Right atrium auricular region (tissue), 2 donors: ENCODE measurements at places on chromosomes 7 and 10. TPM values are rescaled to one million over a fixed set of nuclear protein-coding genes. Genes with fewer than 3 reads are reported as not detected.

TEX36 gene
- not detected for total RNA-seq

DNA sequence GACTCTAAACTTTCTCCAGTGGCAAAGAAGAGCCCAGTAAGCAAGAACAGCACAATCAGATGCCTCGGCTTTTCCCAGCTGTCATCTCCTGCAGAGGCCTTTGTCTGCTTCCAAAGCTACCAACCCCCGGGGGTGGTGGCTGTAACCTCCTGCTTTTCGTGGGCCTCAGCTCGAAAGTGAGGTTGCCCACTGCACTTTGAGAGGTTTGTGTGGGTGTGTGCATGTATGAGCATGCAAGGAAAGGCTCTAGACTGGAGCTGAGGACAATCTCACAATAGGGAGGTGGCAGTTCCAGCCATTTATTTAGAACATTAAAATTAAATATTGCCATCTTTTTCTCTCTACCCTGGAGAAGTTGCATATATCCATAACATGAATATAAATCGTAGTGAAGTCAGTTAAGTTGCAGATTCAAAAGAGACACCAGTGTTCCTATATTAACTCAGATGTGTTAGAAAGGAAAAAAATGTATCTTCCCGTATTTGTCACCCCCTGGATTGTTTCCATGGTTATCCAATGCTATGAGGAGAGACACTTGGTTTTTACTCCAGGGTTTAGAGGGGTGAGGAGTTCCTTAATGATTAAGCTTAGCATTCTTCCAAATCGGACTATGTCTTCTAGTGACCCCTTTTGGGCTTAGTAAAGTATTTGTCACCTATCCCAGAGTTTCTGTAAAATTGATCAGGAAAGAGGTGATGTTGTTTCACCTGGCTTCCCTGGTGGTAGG, 781.1 kb downstream of the INHBA start:
- DNase-seq = no peak

DNA sequence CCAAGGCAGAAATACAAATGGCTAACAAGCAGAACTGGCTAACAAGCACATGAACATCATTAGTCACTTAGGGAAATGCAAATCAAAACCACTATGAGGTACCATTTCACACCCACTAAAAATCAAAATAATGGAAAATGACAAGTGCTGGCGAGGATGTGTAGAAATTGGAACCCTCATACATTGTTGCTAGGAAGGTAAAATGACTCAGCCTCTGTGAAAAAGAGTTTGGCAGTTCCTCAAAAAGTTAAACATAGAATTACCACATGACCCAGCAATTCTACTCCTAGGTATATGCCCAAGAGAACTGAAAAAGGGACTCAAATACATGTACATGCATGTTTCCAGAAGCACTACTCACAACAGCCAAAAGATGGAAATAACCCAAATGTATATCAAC, 52.8 kb upstream of the ANAPC16 start:
- DNase-seq = no peak

DNA sequence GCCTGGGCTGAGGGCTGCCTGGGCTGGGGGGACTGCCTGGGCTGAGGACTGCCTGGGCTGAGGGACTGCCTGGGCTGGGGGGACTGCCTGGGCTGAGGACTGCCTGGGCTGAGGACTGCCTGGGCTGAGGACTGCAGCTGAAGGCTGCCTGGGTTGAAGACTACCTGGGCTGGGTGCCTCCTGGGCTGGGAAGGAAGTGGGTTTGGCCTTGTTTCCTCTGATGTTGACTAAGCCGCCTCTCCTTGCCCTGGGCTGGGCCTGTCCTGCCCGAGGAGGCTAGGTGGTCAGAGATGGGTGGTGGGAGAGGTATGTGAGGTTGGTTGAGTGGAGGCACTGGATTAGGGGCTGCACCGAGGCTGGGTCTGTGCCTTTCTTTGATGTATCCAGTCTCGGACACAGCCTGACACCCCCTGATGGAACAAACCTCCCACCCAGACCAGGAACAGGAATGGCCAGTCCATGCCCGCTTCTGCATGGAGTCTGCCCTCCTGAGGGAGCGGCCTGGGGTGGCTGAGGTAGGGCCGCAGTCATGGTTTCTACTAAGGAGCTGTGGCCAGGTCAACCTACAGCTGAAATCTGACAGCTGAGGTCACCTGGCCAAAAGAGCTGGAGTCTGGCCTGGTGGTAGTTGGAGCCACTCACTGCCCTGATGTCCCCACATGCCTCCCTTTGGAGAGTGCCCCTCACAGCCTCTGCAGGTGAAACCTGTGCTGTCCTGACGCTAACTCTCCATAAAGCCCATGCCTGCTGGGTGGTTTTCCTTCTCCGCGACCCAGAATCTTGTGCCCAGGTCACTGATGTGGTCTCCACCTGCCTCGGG, 22.3 kb downstream of the SCART1 start:
- no peak for DNase-seq

GRCh38 chr7:35752742-35753141, 48.1 kb upstream of the SEPTIN7 start:
- DNase-seq = no peak

DNA sequence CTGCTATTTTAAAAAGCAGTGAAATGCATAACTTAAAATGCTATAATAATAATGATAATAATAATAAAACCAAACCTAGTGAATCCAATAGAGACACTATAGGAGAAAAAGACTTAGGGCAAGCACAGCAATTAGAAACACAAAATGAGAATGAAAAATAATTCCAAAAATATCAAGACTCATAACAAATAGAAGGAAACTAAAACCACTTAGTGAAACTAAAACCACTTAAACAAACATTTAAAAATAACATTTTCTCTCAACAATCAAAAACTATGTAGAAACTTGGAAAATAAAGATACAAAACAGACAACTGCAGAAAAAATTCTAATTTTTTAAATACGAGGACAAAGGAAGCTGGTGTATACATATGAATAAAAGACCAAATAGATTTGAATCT, 655.2 kb upstream of the NRG3 start:
- no peak for DNase-seq

DNA sequence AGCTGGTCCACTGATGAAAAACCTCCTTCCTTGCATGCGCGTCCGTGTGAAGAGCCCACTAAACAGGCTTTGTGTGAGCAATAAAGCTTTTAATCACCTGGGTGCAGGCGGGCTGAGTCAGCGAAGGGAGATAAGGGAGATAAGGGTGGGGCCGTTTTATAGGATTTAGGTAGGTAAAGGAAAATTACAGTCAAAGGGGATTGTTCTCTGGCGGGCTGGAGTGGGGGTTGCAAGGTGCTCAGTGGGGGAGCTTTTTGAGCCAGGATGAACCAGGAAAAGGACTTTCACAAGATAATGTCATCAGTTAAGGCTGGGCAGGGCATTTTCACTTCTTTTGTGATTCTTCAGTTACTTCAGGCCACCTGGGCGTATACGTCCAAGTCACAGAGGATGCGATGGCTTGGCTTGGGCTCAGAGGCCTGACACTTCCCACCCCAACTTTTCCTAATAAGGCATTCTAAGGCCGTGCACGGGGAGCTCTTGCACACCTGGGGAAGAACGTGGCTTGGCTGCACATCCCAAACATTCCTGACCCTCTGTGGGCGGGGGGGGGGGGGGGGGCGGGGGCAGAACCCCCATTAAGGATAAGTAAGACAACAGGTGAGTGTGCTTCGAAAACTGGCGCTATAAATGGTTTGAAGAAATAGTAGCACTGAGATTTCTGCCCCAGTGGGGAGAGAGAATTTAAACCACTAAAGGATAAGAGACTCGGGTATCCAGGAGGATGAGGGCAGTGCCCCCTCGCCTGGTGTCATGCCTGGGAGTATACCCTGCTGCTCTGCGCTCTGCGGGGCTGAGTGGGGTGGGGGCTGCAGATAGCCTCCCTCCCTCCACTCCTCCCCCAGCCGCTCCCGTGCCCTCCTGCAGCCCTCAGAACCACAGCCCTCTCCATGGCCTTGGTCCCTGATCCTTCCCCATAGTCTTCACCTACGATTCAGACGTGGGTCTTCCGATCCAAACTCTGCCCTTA, 217.6 kb downstream of the MLLT10 start:
- no peak for DNase-seq

GRCh38 chr10:56508562-56508961, 147.5 kb upstream of the ZWINT start:
- DNase-seq = no peak

DNA sequence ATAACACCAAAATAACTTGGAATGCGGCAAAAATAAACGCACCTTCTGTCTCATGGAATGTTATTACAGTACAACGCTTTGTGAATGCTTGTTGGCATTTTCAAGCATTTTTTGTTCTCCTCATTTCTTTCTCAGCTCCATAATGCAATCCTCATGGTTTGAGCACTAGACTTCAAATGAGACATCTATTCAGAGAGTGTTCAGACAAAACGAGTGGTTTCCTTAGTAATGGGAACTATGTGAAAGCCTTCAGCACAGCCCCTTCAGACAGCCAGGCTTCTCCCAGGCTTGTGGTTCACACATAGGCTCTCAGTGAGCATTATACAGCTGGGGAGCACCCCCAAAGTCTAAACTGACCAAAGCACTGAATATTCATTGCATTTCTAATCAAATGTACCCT, 8.6 kb upstream of the LRRN3 start:
- DNase-seq = no peak

RAB18 gene
- 50.4 TPM for total RNA-seq

C10orf53 gene
- total RNA-seq = not detected

DNA sequence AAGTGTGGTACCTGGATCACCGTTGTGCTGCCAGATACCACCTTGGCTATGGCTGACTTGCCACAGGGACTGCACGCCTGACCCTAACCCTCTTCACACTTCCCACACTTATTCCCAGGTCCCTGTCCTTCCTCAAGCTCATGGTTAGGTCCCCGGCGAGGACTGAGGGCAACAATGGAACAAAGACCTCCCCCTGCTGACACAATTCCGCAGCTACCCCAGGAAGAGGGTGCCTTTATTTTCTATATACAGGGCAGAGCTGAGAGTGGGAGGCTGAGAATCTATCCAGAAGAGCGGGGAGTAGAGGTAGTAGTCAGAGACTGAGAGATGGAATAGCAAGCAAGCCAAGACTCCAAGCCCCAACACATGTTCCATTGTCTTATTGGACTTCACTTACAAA, 118.1 kb upstream of the SEM1 start:
- DNase-seq = no peak

NPFFR1 gene
- not detected for total RNA-seq

- no peak for DNase-seq
Observed at GRCh38 chr10:100742936-100743335, 2.4 kb upstream of the PAX2 start.

TACC2 gene
- total RNA-seq = 247 TPM

- peak; percentile 58 for DNase-seq
Observed at GRCh38 chr10:113965683-113966082, 78.0 kb upstream of the ADRB1 start.

SPOCK2 gene
- 19.8 TPM for total RNA-seq

FANK1 gene
- 0.67 TPM for total RNA-seq

GRCh38 chr10:113213035-113213434, 263.0 kb downstream of the TCF7L2 start:
- DNase-seq = no peak

SLC18A3 gene
- not detected for total RNA-seq

- no peak for DNase-seq
Observed at GRCh38 chr7:34373940-34374339, 284.1 kb upstream of the NPSR1 start.

GRCh38 chr7:4010923-4011656, 671.0 kb upstream of the FOXK1 start:
- DNase-seq = no peak

DNA sequence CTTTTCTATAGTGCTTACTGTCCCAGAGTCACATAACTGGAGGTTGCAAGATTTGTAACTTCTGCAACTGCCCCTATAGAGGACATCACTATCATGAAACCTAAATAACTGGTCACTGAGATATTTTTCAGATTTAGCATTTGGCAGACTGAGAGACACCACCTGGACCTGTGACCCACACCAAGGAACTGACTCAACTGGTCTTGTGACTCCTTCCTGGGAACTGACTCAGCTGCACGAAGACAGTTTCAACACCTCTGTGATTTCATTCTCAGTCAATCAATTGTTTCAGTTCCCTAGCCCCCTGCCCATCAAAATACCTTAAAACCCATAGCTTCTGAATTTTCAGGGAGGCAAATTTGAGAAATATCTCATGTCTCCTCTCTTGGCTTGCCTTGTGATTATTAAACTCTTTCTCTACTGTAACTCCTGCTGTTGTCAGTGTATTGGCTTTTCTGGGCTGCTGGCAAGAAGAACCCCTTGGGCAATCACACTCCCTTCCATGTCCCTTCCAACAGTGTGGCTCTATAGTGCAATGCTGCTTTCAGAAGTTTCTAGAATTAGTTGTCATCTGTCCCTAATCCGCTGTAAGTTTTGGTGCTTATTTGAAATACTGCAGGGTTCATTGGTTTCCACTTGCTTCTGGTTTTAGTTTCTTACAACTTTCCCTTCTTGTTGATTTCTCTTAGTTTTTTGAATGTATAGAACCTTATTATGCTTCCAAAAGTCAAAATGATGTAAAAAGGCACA, 127.8 kb upstream of the ADCY1 start:
- DNase-seq = no peak

ANKRD30A gene
- not detected for total RNA-seq

DNA sequence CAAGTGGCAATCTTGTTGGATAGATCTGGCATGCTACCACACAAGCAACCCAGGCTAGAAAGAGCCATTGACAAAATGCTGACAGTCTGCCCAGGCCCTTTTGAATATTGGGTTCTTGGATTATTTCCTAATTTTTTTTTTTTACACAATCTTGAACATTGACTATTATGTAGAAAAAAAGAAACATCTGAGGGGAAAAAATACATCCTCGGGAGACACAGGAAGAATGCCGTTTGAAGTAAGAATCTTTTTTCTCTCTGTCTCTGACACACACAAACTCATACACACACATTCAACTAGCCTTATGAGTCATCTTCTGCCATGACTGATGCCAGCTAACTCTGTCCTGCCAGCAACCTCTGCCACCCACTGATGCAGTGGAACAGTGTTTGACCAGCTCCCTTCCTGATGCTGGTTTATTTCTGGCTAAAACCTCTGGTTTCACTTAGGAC, 47.2 kb downstream of the SORBS1 start:
- DNase-seq = no peak

GRCh38 chr10:121335386-121335925, 262.8 kb downstream of the FGFR2 start:
- no peak for DNase-seq

YWHAG gene
- 132 TPM for total RNA-seq
